ENCODE measurements at places on chromosomes 3 and 15.

DNA sequence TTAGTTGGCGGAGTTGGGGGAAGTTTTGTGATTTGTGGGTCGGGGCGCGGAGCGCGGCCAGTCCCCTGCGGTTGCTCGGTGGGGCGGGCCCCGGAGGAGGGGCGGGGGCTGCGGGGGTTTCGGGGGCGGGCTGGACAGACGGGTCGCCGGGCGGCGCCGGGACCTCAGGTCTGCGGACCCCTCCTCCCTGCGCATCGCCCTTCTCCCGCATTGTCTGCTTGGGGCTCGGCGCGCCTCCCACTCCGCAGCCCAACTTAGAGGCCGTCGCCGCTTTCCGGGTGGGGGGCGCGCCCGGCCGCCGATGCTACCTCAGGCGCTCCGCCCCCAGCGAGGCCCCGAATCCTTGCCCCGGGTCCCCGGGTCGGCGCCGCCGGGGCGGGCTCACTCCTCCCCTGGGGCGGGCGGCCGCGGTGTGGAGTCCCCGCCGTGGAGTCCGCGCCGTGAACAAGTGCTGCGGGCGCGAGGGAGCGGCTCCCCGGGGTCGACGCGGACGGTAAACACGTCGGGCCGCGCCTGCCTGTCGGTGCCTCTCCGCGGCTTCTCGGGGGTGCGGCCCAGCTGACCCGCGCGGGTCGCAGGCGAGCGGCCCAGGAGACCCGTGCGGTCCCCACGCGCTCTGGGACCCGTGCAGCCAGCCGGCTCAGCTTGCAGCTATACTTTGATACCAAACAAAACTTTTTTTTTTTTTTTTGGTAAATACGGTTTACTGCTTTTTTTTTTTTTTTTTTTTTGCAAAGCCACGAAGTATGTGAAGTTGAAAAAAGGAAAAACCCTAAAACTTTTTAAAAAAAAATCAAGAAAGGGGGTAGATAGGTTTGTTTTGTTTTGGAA lies 624 bp downstream of the AKAP13 start:
- no peak for DNase-seq

DNA sequence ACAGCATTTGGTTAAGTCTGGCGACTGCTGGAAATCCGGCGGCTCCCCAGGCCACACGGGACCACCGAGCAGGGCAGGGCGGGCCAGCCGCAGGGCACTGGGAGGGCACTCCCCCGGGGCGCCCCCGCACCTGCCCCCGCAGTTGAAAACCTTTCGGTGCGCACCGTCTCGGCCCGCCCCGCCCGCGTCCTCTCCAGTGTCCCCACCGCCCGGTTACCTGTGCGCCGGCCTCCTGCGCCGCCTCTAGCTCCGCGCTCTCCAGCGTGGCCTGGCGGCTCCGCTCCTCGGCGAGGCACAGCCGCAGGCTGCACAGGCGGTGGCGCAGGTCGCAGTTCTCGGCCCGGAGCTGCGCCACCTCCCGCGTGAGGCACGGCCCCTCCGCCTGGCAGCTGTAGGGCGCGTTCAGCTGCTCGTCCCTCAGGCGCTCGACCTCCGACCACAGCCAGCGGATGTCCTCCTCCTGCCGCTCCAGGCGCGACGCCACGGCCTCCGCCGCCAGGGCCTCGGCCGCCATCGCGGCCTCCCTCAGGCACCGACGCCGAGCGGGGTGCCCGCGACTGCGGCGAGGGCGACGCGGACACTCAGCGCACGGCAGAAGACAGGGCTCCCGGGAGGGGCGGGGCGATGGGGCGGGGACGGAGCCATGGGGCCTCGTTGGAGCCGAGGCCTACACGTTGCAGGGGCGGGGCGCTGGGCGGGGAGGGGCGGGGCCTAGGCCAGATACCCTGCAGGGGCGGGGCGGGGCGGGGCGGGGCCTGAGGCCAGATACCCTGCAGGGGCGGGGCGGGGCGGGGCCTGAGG lies at the start of gene TARS3:
TARS3 (minus strand) TSS at position 600 of the 801 bp plus-strand sequence; CDS start at position 514, 86 bp downstream.
- DNase-seq = no peak

GRCh38 chr3:32018757-32019564 lies 37.4 kb downstream of the ZNF860 start:
- no peak for DNase-seq

DNA sequence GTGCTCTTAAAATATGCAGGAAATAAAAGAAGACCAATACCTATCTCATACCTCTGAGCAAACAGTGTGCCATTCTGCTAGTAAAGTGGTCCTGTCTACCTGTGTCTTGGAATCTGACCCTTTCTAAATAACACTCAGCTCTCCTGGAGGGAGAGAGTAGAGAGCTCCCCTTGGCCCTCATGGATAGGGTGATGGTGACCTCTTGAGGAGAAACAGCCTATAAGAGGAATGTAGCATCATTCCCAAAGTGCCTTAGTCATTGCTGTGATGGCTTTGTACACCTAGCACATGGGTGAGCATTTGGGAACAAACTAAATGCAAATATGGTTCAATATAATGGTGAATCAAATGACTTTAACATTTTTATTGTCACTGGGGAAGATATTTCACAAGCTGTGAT lies 10.0 kb downstream of the SNTN start:
- DNase-seq = no peak

DNA sequence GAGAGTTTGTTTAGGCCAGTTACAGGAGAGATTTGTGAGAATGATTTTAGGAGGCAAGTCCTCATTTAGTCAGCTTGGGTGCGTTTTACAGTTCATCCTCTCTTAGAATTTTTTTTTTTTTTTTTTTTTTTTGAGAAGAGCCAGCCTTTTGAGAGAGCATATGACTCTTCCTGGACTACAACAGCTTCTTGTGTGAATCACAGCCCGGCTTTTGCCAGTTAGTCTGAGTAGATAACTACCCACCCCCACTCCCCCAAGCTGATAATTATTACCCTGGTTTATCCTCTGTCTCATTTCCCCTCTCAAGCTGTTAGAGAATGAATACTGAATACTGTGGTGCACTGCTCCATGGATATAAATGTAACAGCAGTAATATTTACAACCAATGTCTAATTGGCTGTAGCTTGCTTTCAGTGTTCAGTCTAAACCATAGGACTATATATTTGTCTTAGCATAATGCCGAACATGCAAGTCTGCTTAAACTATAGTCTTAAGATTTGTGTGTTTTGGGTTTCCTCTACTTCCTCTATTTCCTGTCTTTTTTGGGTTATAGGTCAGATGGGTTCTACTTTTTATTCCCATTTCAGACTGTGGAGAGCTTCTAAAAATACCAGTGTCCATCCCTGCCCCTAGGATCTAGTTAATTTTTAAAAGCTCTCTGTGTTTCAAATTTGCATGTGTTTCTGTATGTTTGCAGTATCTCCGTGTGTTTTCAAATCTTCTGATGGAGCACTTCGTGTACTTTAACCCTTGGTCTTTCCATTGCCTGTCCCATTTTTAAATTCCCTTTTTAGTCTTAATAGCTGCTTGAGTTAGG lies 8.0 kb downstream of the CHD2 start:
- DNase-seq = no peak

GRCh38 chr3:49173116-49173791 lies 1.9 kb downstream of the KLHDC8B start:
- no peak for DNase-seq

GRCh38 chr15:48536681-48537091 lies 108.8 kb downstream of the FBN1 start:
- DNase-seq = no peak

- DNase-seq = no peak
Observed at GRCh38 chr3:46407970-46408369, 911 bp downstream of the CCRL2 start.

DNA sequence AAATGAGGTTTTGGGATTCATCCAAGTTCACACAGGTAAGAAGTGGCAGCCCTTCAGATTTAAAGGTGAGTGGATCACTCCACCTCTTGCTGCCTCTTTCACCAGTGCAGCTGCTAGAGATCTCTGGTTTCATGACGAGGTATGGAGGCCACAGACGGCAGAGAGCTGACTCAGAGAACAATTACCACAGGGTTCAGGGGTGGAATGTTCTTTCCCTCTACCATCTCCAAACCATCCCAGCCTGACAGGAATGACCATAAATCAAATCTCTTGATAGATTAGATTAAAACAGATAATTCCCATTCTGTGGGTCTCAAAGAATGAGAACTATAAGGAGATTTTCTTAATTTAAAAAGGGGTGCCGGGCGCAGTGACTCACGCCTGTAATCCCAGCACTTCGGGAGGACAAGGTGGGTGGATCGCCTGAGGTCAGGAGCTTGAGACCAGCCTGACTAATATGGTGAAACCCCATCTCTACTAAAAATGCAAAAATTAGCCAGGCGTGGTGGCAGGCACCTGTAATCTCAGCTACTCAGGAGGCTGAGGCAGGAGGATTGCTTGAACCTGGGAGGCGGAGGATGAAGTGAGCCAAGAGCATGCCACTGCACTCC lies 174.2 kb upstream of the ATP11B start:
- DNase-seq = no peak

DNA sequence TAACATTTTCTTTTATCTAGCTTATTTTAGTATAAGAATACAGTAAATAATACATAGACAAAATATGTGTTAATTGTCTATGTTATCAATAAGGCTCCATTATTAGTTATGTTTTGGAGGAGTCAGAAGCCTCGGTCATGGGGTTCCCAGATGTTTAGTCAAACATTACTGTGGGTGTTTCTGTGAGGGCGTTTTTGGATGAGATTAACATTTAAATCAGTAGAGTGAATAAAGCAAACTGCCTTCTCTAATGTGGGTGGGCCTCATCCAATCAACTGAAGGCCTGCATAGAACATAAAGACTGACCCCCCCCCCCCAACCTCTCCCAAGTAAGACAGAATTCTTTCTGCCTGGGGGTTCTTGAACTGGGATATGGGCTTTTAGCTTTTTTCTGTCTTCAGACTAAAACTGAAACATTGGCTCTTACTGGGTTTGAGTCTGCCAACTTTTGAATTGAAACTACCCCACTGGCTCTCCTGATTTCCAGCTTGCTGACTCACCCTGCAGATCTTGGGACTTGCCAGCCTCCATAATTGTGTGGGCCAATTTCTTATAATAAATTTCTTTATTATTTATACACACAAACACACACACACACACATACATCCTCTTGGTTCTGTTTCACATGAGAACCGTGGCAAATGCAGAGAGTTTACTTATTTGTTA lies 192.0 kb downstream of the TPRG1 start:
- no peak for DNase-seq

- no peak for DNase-seq
Observed at GRCh38 chr3:126612479-126613205, 42.3 kb downstream of the TXNRD3 start.

GRCh38 chr3:189419038-189419437 lies 212.2 kb upstream of the TP63 start:
- no peak for DNase-seq

DNA sequence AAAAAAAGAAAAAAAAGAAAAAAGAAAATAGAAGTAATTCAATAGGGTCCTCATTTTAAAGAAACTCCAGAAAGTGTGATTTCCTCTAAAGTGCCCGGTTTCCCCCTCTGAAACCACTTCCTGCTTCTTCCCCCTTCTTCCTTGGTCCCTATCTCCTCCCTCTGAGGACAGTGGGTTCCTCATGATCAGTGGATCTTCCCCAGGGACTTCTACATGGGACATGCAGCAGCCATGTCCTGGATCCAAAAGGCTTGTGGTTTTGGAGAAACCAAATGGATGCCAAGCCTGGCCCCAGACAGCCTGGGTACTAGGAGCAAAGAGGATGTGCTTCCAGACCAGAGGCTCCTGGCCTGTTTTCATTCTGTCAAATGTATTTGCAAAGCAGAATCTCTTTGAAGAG lies 26.6 kb upstream of the SMAD6 start:
- no peak for DNase-seq

DNA sequence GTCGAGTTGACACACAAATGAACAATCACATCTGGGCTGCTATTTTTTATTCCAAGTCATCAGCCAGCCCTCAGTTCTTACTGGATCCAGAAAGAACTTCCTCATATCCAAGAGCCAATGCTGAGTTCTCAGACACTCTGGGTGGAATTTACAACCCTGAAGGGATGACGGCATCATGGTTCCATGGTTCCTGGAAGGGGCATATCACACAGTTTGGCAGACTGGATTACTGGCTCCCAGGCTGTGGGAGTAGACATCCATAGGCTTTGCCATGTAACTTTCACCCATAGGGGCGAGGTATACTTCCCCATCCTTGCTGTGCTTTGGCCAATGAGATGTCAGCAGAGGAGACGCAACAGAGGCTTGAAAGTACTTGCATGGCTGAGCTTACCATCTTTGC lies 26.9 kb upstream of the KBTBD12 start:
- no peak for DNase-seq

GRCh38 chr3:13276438-13277195 lies 143.5 kb downstream of the NUP210 start:
- no peak for DNase-seq

DNA sequence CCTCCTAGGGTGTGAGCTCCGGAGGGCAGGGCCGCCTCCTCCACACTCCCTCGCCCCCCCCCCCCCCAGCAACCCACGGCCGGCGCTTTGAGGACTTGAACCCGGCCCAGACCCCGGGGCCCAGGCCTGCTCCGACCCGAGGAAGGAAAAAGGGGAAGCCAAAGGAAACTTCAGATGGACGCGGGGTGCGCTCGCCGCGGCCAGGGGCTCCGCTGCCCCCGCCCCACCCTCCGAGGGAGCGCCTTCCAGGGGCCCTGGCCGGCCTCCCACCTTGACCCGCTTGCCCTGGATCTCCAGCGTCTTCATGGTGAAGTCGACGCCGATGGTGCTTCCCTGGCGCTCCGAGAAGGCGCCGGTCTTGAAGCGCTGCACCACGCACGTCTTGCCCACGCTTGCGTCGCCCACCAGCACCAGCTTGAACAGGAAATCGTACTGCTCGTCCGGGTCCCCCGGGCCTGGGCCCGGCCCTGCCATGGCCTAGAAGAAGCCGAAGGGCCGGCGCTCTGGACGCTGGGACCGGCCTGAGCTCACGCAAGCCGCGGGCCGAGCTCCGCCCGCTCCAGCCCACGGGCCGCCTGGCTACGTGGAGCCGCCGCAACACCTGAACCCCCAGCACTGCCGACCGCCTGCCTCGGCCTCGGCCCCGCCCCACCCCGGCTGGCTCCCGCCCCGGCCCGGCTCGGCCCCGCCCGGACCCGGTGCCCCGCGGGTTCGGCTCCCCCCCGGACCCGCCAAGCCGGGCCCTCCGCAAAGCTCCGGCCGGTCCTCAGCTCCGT lies 400 bp downstream of the RAB43 start:
- no peak for DNase-seq

GRCh38 chr15:41283653-41284426 lies 48.6 kb downstream of the OIP5 start:
- DNase-seq = peak; percentile 96

DNA sequence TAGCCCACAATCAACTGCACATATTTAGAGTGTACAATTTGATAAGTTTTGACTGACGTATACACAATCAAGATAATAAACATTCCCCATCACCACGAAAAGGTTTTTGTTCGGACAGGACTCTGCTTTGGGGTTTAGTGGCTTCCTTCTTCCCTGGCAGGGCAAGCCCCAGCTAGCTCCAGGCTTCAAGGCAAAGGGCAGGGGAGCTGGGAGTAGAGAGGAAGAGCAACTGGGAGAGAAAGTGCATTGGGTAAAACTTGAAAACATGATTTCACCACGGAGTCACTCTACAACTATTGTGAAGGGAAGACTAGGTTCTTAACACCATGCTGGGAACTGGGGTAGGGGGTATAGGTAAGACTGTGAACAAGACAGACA lies 185.1 kb upstream of the UBE2E1 start:
- DNase-seq = no peak

GRCh38 chr3:194536871-194537637 lies 50.3 kb upstream of the ATP13A3 start:
- peak; percentile 11 for DNase-seq
